ENCODE measurements at places on chromosomes 1 and 21.
A peak's percentile ranks its signal among the peaks of the same experiment; 100 is the strongest.

- no peak for DNase-seq
Observed at GRCh38 chr1:204802401-204803175, 68.1 kb upstream of the NFASC start.

GRCh38 chr1:27519331-27520258, 29.6 kb upstream of the WASF2 start:
- DNase-seq = no peak

DNA sequence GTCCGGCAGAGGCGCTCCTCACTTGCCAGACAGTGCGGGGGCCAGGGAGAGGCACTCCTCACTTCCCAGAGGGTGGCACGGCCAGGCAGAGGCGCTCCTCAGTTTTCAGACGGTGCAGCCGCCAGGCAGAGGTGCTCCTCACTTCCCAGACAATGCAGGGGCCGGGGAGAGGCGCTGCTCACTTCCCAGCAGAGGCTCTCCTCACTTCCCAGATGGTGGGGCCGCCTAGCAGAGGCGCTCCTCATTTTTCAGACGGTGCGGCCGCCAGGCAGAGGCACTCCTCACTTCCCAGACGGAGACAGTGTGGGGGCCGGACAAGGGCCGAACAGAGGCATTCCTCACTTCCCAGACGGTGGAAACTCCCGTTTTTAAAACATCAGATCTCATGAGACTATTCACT, 238.4 kb upstream of the CACYBP start:
- DNase-seq = no peak

DNA sequence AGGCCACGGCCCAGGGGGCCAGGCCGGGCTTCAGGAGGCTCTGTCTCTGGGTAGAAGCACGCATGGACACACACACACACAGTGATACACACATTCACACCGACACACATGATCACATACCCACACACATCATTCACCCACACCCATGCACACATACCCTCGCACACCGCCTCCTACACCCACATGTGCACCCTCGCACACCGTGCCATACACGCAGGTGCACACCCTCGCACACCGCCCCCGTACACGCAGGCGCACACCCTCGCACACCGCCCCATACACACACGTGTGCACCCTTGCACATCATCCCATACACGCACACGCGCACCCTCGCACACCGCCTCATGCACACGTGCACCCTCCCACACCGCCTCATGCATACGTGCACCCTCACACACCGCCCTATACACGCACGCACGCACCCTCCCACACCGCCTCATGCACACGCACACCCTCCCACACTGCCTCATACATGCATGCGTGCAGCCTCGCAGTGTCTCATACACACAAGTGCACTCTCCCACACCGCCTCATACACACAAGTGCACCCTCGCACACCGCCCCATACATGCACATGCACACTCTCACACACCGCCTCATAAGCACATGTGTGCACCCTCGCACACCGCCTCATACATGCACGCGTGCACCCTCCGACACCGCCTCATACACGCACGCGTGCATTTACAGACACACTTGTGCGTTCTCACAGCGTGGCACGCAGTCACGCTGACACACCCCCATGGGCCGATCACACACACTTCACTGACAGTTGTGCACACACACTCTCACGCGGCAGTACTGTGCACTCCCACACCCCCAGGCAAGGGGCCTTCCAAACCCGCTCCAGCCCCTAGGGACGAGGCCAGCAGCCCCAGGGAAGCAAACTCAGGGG, 128.1 kb downstream of the SIK1 start:
- no peak for DNase-seq

GRCh38 chr1:171221665-171222591, 26.4 kb upstream of the FMO1 start:
- no peak for DNase-seq

DNA sequence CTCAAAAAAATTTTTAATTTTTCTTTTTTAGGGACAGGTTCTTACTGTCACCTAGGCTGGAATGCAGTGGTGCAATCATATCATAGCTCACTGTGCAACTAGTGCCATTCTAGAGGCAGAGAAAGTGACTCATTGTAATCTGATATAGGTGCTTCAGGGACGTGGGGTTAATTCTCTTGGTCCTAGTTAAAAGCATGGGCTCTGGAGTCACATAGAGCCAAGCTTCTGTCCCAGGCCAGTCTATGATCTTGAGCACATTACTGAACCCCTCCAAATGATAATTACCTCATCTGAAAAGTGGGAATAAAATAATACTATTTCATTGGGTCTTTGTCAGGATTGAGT, 1.1 kb upstream of the ADIPOR1 start:
- DNase-seq = no peak

- no peak for DNase-seq
Observed at GRCh38 chr1:189616893-189617292, 860.8 kb downstream of the BRINP3 start.

DNA sequence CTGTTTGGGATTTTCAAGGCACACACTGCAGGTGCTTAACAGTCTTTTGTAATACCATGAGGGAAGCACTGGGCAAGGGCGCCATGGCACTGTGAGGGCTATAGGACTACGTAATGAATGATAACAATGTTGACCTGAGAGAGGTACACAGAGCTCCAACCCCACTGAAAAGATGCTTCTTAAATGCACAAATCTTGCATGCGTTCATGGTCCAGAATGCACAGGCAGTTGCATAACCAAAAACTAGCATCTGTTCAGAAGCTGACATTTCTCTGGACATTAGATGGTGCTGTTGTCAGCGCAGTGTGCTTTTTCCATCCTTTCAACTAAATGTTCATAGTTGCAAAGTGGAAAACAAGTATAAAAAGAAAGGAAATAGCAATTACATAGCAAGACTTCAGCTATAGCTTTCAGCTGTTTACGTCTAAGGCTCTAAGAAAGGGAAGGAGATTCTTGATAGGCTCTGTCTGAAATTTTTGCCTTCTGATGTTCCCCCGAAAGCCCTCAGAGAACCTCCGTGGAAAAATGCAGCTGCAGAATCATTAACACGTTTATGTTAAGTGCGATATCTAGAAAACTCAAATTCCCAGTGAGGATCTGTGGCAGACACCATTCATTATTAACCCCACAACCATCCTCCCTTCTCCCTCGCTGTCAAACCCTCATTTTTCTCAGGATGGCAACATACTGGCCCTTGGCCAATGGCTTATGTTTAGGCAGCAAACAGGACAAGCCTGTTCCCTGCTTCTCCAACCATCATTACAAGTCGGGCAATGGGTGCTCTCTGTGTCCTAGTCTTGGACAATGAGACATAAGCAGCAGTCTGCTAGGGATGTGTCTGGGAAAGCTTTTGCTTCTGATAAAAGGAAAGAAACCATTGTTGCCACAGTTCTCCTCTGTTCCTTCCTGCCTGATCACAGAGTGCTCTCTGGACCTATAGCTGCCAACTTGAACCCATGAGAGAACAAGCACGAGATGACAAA, 8.2 kb upstream of the TARBP1 start:
- peak; percentile 44 for DNase-seq

DNA sequence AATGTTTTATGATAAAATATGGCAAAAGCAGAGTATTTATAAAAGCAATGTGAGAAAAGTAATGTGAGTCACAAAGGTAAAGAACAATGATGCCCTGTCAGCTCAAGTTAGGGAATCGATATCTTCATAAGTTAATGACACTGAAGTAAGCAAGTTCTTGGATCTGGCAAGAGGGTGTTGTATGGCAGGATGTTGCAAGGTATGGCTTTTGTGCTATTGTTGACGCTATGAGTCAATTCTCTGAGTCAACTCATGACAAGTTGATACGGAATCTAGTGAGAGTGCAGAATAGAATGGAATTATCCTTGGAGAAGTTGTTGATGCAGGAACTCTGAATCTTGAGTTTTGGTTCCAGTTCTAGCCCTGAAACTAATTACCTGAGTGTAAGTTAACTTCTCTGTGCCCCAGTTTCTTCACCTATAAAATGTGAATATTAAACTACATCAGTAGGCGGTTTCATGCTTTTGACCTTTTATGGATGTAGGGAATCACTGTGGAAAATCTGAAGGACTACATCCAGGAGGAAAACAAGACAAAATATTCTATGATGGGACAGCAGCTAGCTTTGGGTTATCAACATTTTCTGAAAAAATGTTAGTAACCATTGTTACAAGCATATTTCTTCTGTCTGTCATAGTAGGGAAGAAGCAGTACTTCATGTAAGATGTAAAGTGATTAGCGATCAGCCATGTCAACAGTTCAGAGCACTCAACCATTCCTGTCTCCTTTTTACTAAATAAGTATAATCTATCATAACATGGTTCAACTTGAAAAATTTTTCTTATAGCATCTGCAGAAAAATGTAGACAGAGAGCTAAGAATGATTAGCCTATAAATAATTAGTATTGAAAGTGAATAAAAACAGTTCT, 96.9 kb downstream of the ATP6V1G3 start:
- DNase-seq = peak; percentile 59

DNA sequence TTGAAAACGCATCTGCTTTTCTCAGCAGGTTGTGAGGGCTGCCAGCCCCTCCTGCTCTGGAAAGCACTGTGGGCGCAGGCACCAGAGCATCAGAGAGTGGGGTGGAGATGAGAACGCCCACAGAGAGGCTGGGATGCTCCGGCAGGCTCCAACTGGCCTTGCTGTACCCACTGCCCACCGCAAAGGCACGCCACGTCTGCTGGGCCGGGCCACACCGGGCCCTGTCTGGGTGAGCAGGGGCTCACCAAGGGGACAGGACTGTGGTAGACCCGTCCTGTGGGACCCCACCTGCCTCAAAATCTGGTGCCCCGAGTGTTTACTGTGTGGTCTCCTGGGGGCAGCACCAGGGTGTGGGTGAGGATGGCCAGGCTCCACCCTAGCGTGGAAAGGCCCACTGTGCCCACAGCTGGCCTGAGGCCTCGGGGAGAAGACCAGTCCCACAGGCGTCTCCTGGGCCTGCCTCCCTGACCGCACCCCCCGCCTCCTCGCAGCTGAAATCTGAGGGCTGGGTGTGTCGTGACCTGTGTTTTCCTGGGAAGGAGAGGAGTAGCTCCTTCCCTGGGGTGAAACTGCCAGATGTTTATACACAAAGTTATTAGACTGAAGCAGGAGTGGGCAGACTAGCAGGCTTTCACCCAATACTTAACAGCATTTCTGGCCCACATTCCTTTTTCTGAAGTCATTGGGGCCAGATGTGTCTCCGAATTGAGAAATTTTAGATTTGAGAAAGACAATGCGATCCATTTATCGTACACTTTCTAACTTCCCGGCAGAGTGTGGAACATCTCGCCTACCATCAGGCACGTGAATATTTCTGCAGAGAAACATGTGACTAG, 53.8 kb downstream of the STUM start:
- peak; percentile 70 for DNase-seq

DNA sequence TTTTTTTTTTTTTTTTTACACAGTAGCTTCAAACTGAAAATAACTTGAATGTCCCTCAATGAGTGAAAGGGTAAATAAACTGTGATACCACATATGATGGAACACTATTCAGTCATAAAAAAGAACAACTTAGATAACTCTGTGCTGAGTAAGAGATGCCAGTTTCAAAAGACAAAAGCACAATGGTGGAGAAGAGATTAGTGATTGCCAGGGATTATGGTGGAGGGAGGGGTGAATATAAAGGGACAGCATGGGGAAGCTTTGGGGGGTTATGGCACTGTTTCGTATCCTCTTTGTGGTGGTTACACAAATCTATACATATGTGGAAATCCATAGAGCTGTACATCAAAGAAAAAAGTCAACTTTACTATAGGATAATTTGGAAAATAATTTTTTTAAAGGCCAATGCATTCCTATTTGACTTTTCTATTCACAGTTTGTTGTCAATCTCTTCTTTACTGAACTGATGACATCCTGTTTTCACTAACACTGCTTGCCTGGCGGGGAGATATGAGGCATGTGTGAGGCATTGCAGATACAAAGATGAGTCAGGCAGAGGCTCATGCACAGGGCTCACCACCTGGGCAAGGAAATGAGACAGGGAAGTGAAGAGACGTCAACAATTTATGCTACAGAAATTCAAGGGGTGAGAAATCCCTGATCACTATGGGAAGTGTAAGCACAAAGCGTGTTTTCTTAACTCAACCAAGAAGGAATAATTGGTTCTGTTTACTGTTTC, 302.7 kb downstream of the DUSP10 start:
- no peak for DNase-seq

- DNase-seq = peak; percentile 78
Observed at GRCh38 chr1:32201011-32201855, 838 bp downstream of the CCDC28B start.

DNA sequence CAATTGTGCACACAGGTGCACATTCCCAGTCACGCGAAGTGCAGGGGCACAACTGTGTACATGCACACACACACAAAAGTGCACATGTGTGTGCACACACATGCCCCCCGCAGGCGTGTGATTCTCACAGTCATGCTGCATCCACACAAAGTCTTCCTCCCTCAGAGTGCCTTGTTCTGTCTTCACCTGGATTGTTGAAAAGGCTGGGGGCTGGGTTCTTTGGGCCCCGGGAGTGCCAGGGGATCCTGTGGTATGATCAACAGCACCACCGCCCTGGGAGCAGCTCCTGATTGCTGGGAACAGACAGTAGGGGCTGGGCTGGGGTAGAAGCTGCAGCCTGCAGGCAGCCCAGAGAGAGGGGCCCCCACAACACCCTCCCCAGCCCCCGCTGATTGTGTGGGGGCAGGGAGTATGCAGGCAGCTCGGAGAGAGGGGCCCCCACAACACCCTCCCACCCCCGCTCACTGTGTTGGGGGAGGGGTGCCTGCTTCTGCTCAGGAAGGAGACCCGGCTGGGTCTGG, 3.4 kb downstream of the COL18A1 start:
- no peak for DNase-seq

DNA sequence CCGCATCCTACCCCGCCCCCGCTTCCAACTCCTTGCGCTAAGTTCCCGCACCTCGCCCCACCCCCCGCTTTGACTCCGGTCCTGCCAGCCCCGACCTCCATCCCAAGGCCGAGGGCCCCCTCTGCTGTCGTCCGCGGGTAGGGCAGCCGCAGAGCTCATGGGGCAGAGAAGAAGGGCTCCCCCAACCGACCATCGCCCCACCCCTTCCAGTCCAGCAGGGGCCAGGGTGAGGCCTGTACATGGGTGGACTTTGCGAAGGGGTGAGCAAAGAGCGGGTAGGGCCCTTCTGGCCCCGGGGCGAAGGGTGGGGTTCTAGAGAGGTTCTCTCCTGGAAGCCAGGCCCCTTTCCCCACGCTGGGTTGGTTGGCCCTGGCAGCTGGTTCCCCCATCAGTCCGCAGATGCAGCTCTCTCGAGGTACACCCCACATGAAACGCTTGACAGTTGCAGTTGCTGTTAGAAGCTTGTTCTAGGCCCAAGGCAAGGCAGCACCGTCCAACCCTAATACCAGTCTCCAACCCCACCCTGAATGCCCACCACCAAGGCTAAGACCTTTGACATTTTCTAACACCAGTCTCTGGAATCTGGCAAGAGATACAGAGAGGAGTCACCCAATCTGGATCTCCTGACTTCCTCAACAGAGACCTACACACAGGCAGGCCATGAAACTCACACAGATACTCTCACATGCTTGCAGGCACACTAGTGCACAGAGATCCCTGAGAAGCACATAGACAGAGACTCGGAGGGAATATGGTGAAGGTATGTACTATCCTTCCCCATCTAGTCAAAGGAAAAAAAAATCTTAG, 25.3 kb upstream of the ADGRB2 start:
- peak; percentile 98 for DNase-seq

Data from hepatic stellate cell (primary cell).